ENCODE measurements at places on chromosomes 16 and 17.

DNA sequence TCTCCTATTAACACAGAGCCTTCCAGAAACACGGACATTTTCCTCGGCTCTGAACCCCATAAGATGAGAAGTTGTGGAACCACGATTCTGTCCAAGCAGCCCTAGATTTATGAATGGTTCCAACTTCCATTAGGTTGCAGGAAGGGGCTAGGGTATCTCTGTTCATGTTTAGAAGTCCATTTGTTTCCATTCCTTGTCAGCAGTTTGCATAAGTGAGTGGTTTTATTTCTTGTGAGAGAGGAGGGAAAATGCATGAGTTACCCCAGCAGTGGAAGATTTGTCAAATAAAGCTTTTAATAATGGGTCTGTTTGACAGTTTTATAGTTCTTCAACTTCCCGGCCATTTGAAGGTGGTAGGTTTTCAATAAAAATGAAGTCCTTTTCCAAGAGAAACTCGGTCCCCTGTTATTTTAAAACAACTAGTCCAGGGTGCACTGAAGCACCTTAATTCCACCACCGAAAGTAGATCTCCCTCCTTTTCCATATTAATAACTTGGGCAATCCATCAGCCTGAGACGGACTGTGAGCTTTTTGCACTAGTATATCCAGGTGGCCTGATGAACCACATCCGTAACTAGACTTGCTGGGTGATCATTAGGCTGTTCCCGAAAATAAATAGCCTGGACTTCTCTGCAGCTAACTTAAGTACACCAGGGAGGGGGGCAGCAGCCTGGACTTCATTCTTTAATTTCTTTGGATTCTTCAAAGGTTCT lies 181.3 kb downstream of the TMEM114 start:
- DNase-seq = no peak

DNA sequence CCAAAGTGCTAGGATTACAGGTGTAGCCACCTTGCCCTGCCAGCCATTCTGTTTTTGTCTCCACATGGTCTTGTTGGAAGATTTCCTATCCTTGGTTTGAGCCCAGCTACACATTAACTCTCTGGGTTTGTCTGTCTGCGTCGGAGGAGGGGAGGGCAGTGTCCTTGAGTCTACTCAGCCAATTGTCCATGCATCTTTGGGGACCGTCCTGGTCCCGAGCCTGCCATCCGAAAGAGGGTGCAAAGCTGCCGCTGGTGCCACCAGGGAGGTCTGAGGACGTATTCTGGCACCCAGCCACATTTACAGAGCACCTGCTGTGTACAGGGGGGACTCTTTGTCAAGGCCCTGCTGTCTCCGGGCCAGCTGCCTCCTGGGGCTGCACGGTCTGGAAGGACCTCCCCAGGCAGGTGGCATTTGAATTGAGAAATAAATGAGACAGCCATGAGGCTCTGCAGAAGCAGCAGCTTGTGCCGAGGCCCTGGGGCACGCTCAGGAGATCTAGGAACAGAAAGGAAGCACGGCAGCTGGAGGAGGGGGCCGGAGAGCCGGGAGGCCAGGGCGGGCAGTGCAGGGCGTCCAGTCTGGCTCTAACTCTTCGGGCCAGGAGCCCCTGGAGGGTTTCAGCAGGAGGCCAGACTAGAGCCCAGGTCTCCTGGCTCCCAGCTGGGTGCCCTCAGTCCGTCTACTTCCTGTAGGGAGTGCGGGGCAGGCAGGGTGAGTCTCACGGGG lies 1.5 kb downstream of the CYBA start:
- no peak for DNase-seq

GRCh38 chr17:80082403-80083135 lies 18.8 kb upstream of the GAA start:
- DNase-seq = peak; percentile 53

- DNase-seq = no peak
Observed at GRCh38 chr17:56937687-56938086, 23.2 kb downstream of the COIL start.

DNA sequence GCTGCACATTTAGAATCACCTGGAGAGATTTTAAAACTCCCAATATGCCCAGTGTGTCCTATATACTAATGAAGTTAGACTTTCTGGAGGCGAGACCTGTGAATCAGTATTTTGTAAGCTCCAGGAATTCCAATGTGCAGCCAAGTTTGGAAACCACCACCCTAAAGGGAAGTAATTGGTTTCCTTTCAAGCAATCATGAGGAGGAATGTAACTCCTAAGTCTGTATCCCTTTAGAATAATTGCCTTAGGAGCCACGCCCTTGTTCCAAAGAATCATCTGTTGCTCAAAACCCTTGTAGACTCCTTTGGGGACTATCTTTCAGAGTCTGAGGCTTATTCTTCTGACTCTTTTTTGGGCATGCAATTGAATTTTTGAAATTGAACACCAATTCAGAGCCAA lies 84.4 kb downstream of the DNAH9 start:
- DNase-seq = no peak

- no peak for DNase-seq
Observed at GRCh38 chr16:64629622-64630021, 492.2 kb downstream of the CDH11 start.

DNA sequence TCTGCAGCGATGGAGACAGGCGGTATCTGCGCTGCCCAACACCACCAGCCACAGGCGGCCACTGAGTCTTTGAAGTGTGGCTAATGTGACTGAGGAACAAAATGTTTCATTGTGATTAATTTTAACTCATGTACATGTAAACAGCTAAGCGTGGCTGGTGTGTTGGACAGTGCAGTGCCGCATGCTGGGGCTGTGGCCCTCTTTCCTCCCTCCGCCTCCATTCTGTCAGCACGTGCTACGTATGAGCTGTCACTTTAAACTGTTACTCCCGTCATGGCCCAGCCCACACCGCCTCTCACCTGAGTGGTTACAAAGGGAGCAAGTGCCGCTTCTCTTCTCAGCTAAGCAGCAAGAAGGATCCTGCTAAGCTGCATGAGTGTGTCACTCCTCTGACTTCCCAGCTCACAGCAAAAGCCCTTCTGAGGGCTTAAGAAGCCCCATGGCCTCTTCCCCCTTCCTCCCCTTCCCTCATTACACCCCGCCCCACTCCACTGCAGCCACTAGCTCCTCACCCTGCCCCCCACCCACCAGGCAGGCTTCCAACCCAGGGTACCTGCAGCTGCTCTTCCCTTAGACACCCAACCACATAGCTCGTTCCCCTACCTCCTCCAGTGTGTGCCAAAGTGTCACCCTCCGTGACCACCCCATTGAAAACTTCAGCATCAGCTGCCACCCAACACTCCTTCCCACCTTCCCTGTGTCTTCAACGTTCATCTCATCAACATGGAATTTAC lies 15.0 kb downstream of the HASPIN start:
- DNase-seq = no peak

DNA sequence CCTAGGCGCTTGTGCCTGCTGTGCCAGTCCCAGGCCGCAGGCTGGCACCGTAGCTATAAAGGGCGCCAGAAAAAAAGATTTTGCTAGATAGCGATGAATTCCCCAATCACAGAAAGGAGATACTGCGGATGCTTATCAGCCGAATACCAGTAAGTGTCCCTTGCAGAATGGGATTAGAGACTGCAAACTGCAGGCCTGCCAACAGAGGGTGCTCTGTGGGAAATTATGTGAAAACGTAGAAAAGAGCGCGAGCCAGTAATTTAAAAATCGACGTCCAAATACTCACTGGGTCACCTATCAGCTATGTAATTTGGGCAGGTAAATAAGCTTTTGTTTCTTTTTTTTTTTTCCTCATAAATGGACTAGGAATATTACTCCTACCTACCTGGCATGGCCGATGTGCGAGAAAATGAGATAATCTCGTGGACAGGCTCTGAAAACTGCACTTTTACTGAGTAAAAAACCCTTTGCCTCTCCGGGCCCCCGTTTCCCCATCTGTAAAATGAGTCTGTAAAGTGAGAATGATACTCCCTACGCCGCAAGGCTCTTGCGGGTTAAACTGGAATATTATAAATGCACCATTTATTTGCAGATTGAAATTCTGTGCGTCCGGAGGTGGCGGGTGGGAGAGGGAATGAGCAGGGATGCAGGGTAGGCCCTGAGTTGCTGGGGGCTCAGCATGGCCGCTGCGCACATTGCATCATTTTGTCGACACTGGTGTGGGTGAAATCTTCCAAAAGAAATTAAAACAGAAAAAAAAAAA lies 1.2 kb upstream of the COG1 start:
- DNase-seq = peak; percentile 75

- DNase-seq = no peak
Observed at GRCh38 chr16:1030473-1030901, 42.1 kb upstream of the SSTR5 start.

- no peak for DNase-seq
Observed at GRCh38 chr16:11650641-11651591, 17.3 kb upstream of the SNN start.

DNA sequence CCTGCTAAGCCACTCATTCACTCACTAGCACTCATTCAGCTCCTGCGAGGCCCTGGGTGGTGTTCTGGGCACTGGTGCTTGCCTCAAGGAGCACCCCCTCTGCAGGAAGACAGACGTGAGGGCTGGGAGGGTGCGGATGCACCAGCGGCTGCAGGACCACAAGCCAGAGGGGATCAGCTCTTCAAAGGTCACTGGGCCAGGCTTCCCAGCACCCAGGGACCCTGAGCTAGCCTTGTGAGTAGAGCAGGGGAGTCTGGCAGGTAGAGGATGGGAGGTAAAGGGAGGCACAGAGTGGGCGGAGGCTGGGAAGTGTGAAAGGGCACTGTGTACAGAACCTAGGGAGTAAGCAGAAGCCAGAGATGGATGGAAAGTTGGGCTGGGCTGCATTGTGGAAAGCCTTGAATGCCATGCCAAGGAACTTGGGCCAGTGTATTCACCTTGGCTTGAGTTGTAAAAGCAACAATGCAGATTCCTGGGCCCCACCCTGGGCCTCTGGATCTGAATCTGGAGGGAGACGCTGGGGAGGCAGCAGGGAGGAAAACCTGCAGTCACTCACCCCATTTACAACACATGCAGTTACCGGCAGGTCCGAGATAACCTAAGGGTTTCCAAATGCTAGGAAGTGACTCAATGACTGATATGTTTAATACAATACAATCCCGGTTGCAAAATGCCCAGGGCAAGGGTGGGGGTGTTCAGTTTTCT lies 1.7 kb downstream of the IL4R start:
- peak; percentile 67 for DNase-seq

- no peak for DNase-seq
Observed at GRCh38 chr16:90078579-90078895, 1.4 kb upstream of the PRDM7 start.

DNA sequence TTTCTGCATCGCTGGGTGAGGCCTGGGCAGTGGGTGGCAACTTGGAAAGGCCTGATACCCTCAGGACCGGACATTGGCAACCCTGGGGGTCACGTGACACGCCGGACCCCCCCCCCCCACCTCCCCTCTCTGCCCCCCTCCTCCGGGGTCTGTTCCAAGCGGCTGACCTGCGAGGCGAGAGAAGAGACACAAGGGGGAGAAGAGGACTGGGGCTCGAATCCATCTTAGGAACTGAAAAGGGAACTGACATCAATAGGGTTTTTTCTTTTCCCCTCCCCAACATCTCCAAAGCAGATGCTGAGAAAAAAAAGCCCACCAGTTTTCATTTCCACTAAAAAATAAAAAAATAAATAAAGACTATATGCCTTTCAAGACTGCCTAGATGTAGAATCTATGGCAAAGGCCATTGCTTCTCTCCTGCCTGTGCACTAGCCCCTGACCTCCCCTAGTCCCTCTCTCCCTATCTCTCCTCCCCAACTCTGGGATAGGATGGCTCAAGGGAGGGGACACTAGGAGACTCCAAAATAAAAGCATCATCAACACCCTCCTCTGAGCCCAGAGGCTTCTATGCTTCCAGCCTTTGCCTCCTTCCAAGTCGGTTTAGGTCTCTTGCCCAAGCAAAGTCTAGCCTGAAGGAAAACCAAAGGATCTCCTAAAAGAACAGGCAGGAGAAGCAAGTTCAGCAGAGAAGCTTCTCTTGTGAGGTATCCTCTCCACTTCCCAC lies 7.7 kb upstream of the HOXB2 start:
- DNase-seq = no peak

- no peak for DNase-seq
Observed at GRCh38 chr17:80997424-80998117, 5.9 kb downstream of the CHMP6 start.

DNA sequence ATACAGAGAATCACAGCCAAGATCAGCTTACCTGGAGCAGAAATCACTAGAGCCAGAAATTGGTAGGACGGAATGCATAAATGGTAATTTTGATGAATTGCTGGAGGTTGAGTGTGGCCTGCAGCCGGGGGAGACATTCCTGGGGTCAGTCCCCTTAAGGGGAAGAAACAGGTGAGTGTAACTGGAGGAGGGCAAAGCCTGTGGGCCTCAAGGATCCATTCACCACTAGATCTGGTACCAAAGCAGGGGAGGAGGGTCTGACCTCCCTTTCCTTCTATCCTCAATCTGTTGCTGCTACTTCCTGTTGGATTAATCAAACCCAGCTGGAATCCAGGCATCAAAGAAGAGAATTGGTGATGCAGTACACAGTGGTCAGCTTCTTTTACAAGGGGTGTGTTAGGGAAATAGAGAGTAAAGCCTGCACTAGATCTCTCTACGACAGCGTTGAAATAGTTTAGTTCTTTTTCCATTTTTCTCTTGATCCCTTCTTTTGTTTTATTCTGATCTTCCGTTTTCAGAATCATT lies 8.6 kb upstream of the ABCA9 start:
- DNase-seq = no peak

DNA sequence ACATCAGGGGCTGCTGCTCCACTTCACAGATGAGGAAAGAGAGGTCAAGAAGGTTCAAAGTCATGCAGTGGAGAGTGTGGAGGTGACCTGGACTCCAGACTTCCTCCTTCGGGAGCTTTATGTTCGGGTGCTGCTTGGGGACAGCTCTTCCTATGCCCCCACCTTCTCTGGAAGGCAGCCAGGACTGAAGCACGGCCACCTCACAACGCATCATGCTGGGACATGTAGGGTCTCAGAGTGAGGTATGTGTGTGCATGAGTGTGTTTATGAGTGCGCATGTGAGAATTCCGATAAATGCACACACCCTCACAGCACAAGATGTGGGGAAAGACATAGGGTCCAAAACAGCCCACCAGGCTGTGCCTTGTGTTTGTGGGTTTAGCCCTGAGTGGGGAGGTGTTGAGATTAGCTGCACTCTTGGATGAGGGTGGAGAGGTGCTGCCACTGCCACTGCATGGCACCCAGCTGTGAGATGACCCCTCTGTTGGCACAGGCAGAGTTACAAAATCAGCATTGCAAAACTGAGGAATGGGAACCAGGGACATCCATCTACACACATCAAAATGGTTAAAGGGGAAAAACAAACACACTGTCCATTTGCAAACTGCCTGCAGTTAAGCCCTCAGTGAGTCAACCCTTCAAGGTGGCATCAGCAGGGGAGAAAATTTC lies 367.4 kb downstream of the SEC14L1 start:
- DNase-seq = no peak

DNA sequence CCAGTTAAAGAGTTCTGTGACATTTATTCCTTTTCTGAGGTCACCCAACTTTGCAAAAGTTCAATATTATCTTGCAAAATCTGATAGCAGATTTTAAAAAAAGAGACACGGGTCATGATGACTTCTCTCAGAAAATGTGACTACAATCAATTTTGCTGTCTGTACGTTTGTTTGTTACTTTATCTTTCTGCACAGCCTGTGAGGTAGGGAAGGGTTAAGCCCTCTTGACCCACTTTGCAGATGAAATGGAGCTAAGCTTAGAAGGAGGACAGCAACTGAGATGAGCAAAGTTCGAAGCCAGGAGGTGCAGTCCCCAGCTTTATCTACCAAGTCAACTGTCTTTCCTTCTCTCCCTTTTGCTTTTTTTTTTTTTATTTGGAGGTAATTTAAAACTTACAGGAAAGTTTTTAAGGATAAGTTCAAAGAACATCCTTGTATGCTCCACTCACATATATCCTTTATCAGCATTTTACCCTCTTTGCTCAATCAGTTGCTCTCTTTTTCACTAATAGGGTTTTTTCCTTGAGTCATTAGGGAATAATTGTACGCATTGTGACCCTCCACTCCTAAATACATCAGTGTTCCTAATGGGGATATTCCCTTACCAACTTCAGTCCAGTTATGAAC lies 86.8 kb downstream of the MSI2 start:
- no peak for DNase-seq

All from Right ventricle myocardium superior (tissue), 1 donor.